ENCODE measurements at places on chromosomes 3 and 15. TPM values are rescaled to one million over a fixed set of nuclear protein-coding genes. Genes with fewer than 3 reads are reported as not detected.
A peak's percentile ranks its signal among the peaks of the same experiment; 100 is the strongest.

- no peak for DNase-seq
These were observed 150.5 kb upstream of the POU1F1 start for GRCh38 chr3:87426918-87427317.

DNA sequence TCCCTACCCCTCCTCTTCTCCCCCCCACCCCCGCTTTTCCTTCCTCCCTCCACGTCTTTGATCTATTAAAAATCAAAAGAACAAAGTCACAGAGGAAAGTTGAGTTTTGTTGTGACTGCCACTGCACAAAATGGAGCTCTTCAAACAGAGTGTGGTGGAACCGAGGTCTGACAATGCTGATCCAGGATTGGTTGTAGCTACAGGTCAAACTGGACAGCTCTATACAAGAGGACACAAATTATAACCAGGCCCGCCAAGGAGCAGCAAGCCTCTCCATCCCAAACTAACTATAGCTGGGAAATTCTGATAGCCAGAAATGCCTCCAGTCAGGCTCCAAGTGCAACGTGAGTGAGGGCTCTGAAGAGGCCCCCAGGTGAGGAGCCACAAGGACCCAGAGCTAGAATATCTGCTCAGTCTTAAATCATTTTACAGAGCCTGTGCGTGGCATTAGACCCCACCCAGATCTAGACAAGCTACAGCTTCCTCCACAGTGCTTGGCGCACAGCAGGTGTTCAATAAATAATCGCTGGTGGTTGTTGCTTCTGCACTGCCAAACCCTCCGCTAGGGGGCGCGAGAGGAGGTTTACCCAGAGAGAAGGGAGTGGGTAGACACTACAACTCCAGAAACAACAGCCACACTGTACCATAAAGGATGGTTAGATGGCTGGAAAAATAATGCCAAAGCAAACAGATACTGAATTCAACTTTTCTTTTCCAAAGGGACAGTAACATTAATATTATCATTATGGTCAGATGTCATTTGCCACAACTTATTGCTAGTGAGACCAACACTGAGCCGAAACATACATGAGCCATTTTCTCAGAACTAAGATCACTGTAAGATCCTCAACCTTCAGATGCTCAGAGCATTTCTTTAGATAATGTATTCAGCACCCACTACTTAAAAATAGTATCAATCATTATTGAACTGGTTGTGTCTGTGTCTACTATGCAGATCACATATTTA is 44.6 kb downstream of the ZIC4 start:
- peak; percentile 96 for DNase-seq

GRCh38 chr3:14522768-14523167 is 17.4 kb downstream of the GRIP2 start:
- DNase-seq = no peak

GRCh38 chr15:42138968-42139386 is 17.5 kb downstream of the PLA2G4F start:
- no peak for DNase-seq

- no peak for DNase-seq
These were observed 452.1 kb upstream of the PPP2R3A start for GRCh38 chr3:135513106-135514059.

GRCh38 chr3:52779837-52780585 is 2.6 kb downstream of the ITIH1 start:
- peak; percentile 1 for DNase-seq

- DNase-seq = no peak
These were observed 17.3 kb downstream of the AP3S2 start for GRCh38 chr15:89876396-89877082.

DNA sequence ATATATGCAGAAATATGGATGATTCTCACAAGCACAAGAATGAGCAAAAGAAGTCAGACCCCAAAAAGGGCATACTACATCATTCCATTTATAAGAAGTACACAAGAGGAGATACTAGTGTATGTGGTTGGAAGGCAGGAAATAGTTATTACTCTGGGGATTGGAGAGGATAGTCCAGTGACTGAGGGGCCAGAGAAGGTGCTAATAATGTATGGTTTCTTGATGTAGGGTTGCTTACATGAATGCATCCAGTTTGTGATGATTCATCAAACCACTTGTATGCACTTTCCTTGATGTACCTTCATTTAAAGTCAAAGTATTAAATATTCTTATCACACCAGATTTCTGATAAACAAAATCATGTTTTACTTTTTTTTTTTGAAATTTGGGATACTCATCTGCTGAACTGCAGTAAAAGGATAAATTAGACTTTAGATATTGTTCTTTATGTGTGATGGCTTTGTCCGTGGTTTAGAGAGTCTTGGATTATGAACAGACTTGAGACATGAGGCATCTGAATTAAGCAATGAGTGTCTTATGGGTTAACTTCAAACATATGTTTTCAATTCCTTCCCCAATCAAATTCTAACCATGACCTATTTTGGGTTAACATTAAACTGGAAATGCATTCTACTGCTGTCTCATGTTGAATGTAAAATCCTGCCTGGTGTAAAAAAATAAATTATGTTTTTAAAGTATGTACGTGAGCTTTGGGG is 171.2 kb downstream of the SEMA6D start:
- no peak for DNase-seq

DNA sequence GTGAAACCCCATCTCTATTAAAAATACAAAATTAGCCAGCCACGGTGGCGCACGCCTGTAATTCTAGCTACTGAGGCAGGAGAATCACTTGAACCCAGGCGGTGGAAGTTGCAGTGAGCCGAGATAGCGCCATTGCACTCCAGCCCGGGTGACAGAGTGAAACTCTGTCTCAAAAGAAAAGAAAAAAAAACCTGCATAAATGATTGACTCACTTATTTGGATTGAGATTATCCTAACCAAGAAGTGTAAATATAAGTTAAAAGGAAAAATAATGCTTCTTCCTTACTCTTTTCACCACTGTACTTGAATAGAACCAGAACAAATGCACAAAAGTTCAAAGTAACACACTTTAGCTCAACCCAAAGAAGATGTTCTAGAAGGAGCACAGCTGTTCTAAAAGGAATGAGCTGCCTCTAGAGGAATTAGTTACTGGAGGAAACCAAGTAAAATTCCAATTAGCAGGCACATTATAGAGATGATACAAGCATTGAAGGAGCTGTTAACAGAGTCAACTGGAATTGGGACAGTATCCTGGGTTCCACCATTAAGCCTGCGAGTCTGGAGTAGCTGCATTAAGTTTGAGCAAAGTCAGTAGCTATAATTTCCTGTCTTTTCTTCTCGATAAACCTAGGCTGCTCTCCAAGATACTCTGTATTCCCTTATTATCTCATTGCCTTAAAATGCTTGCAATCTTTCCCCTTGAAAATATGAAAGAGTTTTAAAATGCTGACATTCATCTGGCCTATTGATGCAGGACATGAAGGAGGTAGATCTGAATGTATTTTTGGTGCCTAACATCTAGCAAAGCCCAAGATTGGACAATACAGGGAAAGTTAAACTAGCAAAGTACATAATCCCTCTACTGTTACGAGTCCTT is 9.5 kb downstream of the MTHFS start:
- no peak for DNase-seq

- no peak for DNase-seq
These were observed 91.1 kb upstream of the TNIK start for GRCh38 chr3:171551296-171551695.

DNA sequence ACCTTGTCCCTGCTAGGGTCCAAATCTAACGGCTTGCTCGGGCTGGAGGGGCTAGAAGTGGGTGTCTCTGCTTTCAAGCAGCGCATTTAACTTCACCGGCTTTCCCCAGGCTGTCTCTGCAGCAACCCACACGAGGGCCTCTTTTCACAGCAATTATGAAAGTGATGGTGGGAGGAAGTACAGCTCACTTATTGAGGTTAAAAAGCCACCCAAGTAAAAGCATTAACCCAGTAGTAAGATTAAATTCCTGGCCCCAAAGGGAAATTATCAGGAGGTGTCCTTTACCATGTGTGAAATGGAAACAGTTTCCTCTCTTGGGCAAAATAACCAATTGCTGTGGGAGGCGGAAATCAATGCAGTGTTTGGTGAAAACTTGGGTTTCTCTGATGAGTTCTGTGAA is 41.1 kb downstream of the NGRN start:
- DNase-seq = no peak

DNA sequence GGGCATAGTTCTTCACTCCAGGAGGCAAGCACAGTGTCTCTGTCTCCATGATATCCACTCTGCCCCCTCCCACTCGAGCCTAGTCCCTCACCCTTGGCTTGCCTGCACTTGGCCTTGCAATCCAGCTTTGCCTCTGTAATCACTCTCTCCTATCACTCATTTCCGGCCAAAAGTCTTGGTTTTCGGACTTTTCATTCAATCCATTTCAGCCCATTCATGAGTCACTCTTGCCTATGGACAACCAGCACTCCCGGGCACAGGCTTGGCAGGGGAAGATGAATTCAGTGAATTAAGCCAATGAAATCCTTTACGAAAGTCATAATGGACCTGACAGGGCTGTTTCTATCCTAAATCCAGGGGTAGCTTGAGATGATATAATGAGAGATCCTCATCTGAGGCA is 21.7 kb downstream of the DAZL start:
- no peak for DNase-seq

GRCh38 chr3:106345353-106346027 is 476.7 kb upstream of the CBLB start:
- DNase-seq = no peak

- no peak for DNase-seq
These were observed 88.5 kb upstream of the LIMD1 start for GRCh38 chr3:45506084-45506483.

DNA sequence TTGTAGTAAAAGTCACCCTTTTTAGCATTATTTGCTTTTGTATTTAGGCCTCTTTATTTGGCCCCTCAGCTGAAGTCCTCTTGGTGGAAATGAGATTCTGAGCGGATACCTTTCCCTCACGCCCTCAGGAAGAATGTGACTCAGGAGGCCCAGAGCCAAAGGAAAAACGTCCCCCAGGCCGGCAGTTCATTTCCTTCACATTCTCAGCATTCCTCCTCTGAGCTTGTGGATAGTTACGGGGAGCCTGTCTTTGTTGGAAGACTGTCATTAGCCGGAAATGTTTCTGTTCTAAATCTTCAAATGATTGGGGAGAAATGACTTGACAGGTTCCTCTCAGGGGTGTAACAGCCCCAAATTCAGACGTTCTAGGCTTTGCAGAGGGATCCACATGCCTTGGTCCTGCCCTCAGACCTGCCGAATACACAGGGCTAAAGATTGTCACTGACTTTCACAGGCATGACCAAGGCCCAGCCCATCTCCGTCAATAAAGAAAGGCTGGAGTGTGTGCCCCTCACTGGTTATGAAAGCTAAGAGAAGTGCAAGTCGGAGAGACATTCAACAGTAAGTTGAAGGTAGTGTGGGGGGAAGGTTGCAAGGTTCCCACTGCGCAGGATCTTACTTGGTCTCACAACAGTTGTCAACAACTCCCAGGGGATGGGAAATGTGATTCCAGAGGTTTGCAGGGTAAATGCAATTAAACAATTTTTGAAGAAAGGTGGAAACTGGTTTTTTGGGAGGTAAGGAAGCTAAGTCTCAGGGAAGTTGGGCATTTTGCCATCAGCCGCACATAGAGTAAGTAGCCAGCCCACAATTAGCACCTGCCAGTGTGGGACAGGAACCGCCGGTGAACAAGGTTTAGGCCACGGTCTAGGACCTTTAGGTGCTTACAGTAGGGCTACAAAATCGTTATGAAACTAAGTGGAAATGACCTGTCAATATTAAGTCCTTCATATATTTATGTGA is 39.7 kb upstream of the MYZAP start:
- peak; percentile 56 for DNase-seq

DNA sequence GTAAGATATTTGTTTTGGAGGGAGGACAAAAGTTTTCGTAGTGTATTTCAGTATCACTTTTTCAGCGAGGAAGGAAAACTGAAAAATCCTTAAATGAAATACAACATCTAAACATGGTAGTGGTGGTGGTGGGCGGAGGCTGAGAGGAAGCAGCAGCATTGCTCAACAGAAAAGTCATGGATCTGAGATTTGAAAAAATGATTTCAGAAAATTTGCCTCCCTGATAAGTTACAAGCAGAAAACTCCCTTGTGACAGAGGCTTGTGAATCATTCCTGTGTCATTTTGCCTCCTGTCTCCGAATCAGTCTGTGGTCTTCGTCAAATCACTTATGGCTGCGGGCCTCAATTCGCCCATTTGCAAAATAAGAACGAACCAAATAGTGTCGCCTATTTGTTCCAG is 965 bp upstream of the CRBN start:
- no peak for DNase-seq

GRCh38 chr3:59444294-59444671 is 394.5 kb upstream of the CFAP20DC start:
- no peak for DNase-seq

- DNase-seq = no peak
These were observed 846.5 kb upstream of the ALCAM start for GRCh38 chr3:104520228-104520655.

GRCh38 chr3:36364260-36364659 is 16.0 kb upstream of the STAC start:
- no peak for DNase-seq

- no peak for DNase-seq
These were observed 177.9 kb downstream of the PLOD2 start for GRCh38 chr3:145983101-145983500.

DNA sequence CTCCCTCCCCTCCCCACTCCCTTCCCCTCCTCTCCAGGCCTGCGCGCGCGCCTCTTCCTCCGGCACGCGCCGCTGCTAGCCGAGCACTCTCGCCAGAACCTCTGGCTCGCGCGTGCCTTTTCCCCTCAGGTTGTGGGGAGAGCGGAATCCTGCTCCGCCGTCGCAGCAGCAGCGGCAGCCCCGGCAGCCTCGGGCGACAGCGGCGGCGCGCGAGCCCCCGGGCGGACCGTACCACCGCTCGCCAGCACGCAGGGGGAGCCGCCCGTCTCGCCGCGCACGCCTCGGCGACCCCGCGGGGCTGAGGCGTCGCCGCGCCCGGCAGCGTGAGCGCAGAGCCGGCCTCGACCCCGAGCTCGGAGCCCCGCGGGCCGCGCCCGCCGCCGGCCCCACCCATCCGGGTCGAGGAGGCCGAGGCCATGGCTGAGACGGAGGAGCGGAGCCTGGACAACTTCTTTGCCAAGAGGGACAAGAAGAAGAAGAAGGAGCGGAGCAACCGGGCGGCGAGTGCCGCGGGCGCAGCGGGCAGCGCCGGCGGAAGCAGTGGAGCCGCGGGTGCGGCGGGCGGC is at the start of gene CDV3:
CDV3 (plus strand) TSS at position 58 of the 566 bp plus-strand sequence; CDS start at position 417, 359 bp downstream.
- DNase-seq = no peak

- no peak for DNase-seq
These were observed 8.6 kb upstream of the ITPKA start for GRCh38 chr15:41484937-41485625.

GRCh38 chr3:124574012-124574411 is 156.2 kb upstream of the UMPS start:
- no peak for DNase-seq

GRCh38 chr15:83644439-83644838 is 9.5 kb upstream of the ADAMTSL3 start:
- no peak for DNase-seq

GRCh38 chr3:126167566-126167965 is 12.8 kb downstream of the ALDH1L1 start:
- no peak for DNase-seq

GRCh38 chr3:11199902-11200845 is 45.9 kb downstream of the HRH1 start:
- DNase-seq = no peak

GRCh38 chr3:181839916-181840297 is 128.2 kb downstream of the SOX2 start:
- no peak for DNase-seq

Gene ATP13A4
- total RNA-seq = 0.20 TPM

Gene LRRC15
- total RNA-seq = 0.07 TPM

Gene ACKR2
- total RNA-seq = 0.41 TPM

Gene BRK1
- total RNA-seq = 117 TPM

Gene SYNPR
- total RNA-seq = 0.85 TPM

Gene THOC7
- 59.4 TPM for total RNA-seq

Gene ILDR1
- total RNA-seq = 2.3 TPM

Gene IRAK2
- total RNA-seq = 0.71 TPM

Gene ERICH6
- not detected for total RNA-seq

Gene SLC12A1
- 0.39 TPM for total RNA-seq

Gene ZNF80
- not detected for total RNA-seq

Gene ALDH1A2
- 1.3 TPM for total RNA-seq

Data from WTC11 (cell line).